ENCODE measurements at places on chromosomes 1 and 21.

DNA sequence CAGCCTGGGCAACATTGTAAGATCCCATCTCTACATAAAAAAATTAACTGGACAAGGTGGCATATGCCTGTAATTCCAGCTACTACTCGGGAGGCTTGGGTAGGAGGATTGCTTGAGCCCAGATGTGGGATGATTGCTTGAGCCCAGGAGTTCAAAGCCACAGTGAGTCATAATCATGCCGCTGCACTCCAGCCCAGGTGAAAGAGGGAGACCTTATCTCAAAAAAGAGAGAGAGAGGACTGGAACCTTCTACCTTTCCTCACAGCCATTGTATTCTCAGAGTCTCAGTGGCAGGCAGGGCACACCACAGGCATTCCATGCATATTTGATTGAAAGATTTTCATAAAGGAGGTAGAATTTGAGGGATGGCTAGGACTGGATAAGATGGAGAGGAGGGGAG is 78.4 kb downstream of the KIF14 start:
- no peak for DNase-seq

- DNase-seq = no peak
Observed at GRCh38 chr1:6094246-6094645, 48.6 kb downstream of the KCNAB2 start.

DNA sequence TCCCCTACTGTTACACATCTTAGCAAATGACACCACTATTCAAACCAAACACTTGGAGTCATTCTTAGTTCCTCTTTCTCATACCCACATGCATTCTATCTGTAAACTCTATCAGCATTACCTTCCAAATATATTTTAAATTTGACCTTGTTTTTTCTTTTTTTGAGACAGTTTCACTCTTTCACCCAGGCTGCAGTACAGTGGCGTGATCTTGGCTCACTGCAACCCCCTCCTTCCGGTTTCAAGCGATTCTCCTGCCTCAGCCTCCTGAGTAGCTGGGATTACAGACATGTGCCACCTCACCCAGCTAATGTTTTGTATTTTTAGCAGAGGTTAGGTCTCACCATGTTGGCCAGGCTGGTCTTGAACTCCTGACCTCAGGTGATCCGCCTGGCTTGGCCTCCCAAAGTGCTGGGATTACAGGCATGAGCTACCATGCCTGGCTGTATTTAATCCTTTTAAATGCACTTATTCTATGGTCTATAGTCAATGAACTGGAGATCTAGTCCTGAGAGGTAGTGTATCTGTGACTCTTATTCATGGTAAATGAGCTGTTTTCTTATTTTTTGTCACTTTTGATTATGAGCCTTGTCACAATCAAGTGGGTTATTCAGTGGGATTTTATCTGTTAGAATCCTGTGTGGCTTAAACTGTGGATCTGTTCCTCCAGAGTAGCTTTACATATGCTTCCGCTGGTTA is 73.1 kb downstream of the GATAD2B start:
- DNase-seq = no peak

GRCh38 chr1:91283421-91283726 is 121.3 kb downstream of the HFM1 start:
- no peak for DNase-seq

DNA sequence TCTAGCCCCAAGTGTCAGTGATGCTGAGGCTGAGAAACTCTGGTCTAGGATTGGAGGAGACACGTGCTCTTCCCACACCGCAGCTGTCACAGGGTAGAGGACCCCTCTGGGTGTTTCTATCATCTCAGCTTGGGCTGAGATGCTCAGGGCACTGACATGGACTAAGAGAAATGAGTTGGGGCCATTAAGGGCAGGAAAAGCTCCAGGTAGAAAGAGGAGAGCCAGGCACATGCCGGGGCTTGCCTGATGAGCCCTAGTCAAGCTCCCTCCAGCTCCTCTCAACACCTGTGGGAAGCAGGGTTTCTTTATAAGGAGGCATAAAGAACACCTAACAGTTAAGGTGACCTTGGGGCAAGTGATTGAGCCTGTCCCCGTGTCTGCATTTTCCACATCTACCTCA is 17.3 kb downstream of the ABCA4 start:
- DNase-seq = no peak

DNA sequence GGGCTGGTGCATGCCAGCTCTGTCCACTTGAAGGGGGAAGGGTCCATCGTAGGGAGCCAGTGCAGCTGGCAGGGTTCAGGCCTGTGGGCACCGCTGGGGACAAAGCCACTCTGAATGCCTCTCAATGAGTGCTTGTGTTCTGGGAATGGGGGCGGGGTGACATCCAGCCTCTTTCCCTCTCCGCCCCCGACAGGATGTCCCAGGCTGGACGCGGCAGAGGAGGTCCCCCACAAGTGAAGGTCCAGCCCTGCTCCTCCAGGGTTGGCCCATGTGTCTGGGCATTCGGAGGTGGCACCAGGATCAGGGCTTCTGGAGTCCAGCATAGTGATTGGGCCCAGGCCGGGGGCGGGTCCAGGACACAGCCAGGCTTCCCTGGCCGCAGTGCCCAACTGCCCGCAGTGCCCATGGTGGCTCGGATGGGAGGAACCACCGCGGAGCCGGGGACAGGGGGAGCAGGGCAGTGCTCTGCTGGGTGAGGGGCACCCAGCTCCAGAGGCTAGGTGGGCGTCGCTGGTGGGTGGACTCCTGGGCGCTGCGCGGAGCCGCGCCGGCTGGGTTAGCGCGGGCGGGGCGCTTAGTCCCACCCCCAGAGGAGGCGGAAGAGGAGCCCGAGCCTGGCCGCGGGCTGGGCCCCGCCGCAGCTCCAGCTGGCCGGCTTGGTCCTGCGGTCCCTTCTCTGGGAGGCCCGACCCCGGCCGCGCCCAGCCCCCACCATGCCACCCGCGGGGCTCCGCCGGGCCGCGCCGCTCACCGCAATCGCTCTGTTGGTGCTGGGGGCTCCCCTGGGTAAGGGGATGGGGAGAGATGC is at the start of gene SHISA4:
Gene SHISA4, plus strand, starts transcription at position 617 of the 808 bp plus-strand sequence. Its CDS starts 97 bp downstream, at position 714.
- DNase-seq = no peak

GRCh38 chr1:115429241-115429640 is 91.2 kb upstream of the NGF start:
- no peak for DNase-seq

GRCh38 chr1:113913887-113914664 is 8.9 kb downstream of the DCLRE1B start:
- DNase-seq = no peak

DNA sequence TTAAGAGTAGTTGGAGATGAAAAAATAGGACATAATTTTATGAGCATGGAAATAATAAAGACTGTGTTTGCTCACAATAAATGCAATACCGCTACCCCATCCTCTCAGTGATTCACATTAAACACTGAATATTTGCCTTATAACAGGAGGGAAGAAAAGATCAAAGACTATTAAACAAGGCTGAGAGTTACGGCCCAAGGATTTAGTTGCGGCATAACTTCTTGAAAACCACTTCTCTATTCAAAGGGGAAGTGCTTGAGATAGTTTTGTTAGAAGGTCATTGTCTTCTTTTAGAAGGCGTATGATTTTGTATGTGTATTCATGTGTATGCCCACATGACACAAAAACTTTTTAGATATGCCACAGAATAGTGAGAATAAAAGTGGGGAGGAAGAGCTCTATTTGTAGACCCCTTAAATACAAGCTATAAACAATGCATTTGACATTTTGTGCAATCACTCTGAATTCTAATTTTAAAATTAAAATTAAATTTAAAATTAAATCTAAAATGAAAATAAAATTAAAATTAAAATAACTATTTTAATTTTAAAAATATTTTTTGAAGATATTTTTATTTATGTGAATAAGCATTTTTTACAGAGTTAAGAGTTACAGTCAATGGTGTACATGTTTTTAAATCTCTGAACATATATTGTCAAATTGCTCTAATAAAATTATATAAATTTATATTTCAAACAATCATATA is 986.6 kb upstream of the ADAMTS5 start:
- DNase-seq = no peak

- DNase-seq = no peak
Observed at GRCh38 chr21:33121715-33122475, 52.0 kb downstream of the OLIG1 start.

GRCh38 chr1:203512517-203512847 is 18.5 kb downstream of the OPTC start:
- DNase-seq = no peak

- no peak for DNase-seq
Observed at GRCh38 chr21:33561373-33561772, 18.5 kb downstream of the SON start.

GRCh38 chr1:198265073-198265661 is 108.4 kb downstream of the NEK7 start:
- no peak for DNase-seq

- no peak for DNase-seq
Observed at GRCh38 chr1:229279242-229279641, 8.3 kb downstream of the RAB4A start.

DNA sequence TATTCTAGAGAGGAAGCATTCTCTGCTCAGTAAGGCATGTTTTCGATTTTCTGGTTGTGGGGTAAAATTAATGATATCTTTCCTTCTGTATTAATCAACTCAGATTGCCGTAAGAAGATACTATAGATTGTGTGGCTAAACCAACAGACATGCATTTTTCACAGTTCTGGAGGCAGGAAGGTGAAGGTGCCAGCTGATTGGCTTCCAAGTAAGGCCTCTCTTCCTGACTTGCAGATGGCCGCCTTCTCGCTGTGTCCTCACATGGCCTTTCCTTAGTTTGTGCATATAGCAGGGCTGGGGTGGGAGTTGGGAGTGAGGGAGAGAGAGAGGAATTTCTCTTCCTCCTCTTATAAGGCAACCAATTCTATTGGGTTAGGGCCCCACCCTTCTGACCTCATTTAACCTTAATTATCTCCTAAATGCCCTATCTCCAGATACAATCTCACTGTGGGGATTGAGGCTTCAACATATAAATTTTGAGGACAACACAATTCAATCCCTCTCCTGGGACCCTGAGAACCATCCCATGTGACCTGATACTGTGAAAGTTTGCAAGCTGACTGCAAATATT is 52.3 kb upstream of the MRPS6 start:
- no peak for DNase-seq

GRCh38 chr1:112558634-112559033 is 49.9 kb downstream of the WNT2B start:
- no peak for DNase-seq

- no peak for DNase-seq
Observed at GRCh38 chr1:119347858-119348257, 20.7 kb upstream of the HAO2 start.

GRCh38 chr1:30838996-30839395 is 69.6 kb downstream of the SDC3 start:
- DNase-seq = no peak
